ENCODE measurements at places on chromosomes 5 and 9.

DNA sequence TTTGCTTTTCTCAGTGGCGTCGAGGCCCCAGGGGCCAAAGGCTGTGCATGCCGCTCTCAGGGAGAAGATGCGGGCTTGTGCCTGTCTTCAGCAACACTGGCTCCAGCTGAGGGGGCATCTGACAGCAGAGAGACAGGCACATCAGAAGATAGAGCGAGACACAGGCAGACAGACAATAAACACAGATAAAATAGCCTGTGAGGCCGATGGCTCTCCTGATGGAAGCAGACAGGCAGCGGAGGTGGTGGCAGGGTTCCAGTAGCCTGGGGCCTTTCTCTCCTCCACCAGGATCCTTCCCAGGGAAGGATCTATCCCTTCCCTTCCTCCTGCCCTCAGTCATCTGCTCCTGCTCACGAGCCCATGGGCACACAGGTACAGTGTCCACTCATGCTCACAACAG is 16.6 kb upstream of the UNC5A start:
- H3K27ac ChIP-seq: no peak overlapping the region
- peaks cover 25% of the 10 kb centered on the region for H3K4me1 ChIP-seq
- H3K4me3 ChIP-seq: no peak overlapping the region

DNA sequence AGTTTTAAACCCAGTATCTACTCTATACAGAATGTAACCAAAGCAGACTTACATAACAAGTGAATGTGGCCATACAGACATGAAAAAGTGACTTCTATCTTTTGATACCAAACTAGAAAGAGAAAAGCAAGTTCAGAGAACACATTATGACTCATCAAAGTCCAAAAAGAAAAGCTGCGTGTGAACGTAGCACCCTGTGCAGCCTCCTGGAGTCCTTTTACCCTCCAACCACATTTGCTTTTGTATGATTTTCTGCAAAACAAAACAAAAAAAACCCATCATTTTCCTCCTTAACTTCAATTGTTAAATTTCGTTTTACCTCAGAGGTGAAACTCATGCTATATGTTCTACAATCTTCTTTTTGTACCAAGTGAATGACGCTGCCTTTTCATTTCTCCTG is 2.8 kb upstream of the SMARCA2 start:
- no peak for DNase-seq
- peaks cover 71% of the 10 kb centered on the region for H3K27me3 ChIP-seq
- H3K27ac ChIP-seq: no peak overlapping the region
- peaks cover 4% of the 10 kb centered on the region for H3K4me1 ChIP-seq

- H3K36me3 ChIP-seq: no peaks in the 10 kb centered on the region
- H3K27me3 ChIP-seq: no peaks in the 10 kb centered on the region
- H3K4me1 ChIP-seq: peaks cover 14% of the 10 kb centered on the region
- no peak for DNase-seq
Measured at GRCh38 chr9:37926737-37927118, 22.8 kb upstream of the SLC25A51 start.

DNA sequence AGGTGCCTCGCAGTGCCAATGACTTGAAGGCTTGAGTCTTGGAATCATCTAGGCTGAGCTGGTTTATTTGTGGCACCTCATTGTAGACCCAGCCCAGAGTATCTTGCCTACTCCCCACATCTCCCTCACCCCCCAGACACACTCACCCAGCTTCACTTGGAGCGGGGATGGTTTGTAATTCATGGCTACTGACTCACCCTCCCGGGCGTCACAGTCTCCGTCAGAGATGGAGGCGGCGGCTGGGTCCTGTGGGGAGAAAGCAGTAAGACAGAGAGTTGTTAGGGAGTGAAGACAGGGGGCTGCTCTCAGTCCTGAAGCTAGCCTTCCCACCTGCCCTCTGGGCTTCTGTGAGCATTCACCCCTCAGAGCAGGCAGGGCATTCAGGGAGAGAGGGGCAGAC is 29.0 kb upstream of the MYORG start:
- H3K4me1 ChIP-seq: no peaks in the 10 kb centered on the region
- no peaks in the 10 kb centered on the region for H3K27me3 ChIP-seq
- no peak overlapping the region for H3K4me3 ChIP-seq
- no peaks in the 10 kb centered on the region for H3K36me3 ChIP-seq

- no peak overlapping the region for H3K27ac ChIP-seq
- no peaks in the 10 kb centered on the region for H3K36me3 ChIP-seq
- H3K4me3 ChIP-seq: no peak overlapping the region
- no peaks in the 10 kb centered on the region for H3K4me1 ChIP-seq
Measured at GRCh38 chr5:53766673-53767072, 206.2 kb downstream of the NDUFS4 start.

- no peak overlapping the region for H3K4me3 ChIP-seq
- no peak for DNase-seq
- H3K4me1 ChIP-seq: no peaks in the 10 kb centered on the region
- no peak overlapping the region for H3K27ac ChIP-seq
- no peaks in the 10 kb centered on the region for H3K36me3 ChIP-seq
Measured at GRCh38 chr5:106020894-106021293, 1649.8 kb downstream of the EFNA5 start.

- no peak overlapping the region for H3K27ac ChIP-seq
- no peak overlapping the region for H3K4me3 ChIP-seq
- no peaks in the 10 kb centered on the region for H3K36me3 ChIP-seq
- DNase-seq: no peak
- peaks cover 18% of the 10 kb centered on the region for H3K4me1 ChIP-seq
Measured at GRCh38 chr5:98500811-98501210, 272.7 kb upstream of the RGMB start.

DNA sequence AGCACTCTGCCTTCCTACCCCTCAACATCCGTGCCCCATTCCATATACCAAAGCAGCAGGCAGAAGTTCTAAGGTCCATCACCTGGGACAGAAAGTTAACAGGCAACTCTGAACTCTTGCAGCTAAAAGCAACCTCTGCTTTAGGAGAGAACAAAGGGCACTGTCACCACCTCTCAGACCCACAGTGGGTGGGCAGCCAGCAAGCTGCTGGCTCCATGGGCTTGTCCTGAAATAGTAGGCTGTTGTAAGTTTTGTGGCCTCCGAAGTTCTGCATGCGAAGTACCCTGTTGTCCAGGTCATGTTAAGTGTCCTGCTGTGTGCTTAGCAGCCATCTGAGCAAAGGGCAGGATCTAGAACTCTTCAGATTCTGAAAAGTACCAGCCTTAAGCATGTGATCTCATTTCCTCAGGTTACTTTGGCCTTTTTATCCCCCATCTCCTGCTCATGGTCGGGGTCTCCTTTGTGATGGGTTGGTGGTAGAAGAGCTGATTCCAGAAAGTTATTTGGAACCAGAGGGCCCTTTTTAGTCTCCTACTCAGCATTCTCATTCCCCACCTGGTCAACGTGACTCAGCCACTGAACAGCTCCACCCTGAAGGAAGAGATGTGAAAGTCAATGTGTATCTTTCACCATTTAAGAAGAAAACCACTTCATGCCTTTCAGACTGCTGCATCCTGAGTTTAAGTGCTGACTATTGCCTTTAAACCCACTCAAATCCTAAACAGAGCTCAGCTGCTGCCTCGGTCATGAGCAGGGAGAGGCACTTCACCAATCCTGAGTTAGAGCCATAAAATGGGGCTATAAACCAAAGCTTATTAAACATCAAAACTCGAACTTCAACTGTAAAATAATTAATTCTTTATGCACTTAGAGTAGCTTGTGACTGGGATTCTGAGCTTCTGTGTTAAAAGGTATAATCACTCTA is 121.4 kb downstream of the DPYSL3 start:
- peak; percentile 51 for DNase-seq
- H3K4me3 ChIP-seq: no peak overlapping the region
- peaks cover 41% of the 10 kb centered on the region for H3K4me1 ChIP-seq

- no peak for DNase-seq
- H3K4me3 ChIP-seq: no peak overlapping the region
- no peaks in the 10 kb centered on the region for H3K36me3 ChIP-seq
Measured at GRCh38 chr5:20469792-20470191, 481.8 kb upstream of the CDH18 start.

DNA sequence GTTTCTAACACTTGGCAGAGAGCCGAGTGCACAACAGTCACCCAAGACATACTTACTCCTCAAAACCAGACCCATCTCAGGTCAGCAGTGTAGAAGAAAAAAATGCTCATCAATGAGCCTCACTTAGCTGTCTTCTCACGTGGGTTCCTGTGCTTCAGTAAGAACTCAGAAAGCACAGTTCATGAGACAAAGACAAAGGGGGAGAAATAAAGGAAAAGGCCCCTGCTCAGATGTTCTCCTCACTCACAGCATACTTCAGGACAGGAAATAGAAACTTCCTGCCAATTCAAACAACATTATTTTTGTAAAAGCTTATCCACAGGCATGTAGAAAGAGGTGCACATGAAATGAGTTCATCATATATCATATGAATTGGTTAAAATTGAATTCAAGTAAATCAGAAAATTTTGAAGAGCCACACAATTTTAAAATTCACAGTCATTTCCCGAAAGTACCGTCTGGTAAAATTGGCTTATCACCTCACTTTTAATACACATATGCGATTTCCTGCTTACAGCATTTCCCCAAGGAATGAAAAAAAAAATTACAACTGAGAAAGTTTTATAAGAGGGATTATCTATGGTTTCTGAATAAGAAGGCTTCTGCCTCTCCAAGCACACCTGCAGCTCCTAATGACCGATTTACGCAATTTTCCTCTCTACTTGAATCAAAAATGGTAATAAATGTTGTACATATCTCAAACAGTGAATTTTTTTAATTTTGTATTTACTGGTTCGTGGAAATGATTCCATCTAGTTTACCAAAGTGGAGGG is 328.3 kb downstream of the TMEM167A start:
- H3K4me3 ChIP-seq: no peak overlapping the region
- peaks cover 3% of the 10 kb centered on the region for H3K36me3 ChIP-seq
- H3K27me3 ChIP-seq: no peaks in the 10 kb centered on the region
- no peak for DNase-seq
- H3K4me1 ChIP-seq: no peaks in the 10 kb centered on the region
- no peak overlapping the region for H3K27ac ChIP-seq

DNA sequence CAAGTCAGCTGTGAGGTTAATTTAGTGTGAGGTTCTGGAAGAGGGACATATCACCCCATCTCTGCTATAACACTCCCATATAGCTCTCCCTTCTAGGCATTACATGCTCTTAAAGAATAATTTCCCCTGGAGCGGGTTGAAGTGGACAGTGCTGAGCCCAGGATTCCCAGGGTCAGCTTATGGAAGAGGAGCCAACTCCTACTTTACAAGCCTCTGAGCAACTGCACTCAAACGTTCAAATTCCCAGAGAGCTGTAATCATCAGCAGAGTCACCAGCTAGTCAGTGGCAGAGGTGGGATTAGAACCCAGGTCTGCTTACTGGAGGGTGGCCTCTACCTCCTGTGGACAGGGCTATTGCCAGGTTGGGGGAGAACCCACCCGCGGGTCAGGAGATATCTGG is 1.4 kb downstream of the NEURL1B start:
- H3K27ac ChIP-seq: no peak overlapping the region
- DNase-seq: no peak
- peaks cover 29% of the 10 kb centered on the region for H3K4me1 ChIP-seq
- peak overlapping the region; percentile 92 for H3K4me3 ChIP-seq
- H3K36me3 ChIP-seq: no peaks in the 10 kb centered on the region
- H3K27me3 ChIP-seq: peaks cover 32% of the 10 kb centered on the region

DNA sequence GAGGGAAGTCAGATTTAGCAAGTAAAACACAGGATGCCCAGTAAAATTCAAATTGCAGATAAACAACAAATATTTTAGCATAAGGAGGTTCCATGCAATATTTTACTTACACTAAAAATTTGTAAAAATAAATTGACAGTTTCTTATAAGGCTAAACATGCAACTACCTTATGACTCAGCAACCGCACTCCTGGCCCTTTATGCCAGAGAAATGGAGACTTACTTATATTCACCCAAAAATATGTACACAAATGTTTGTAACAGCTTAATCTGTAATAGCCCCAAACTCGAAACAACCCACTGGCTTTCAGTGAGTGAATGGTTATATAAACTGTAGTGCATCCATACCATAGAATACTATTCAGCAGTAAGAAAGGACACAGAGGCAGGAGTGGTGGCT is 28.6 kb upstream of the TRIM14 start:
- DNase-seq: no peak
- H3K4me1 ChIP-seq: peaks cover 7% of the 10 kb centered on the region
- H3K4me3 ChIP-seq: no peak overlapping the region
- H3K27me3 ChIP-seq: no peaks in the 10 kb centered on the region
- no peak overlapping the region for H3K27ac ChIP-seq

- H3K4me3 ChIP-seq: no peak overlapping the region
- no peak for DNase-seq
- H3K27ac ChIP-seq: no peak overlapping the region
- H3K27me3 ChIP-seq: no peaks in the 10 kb centered on the region
- no peaks in the 10 kb centered on the region for H3K36me3 ChIP-seq
Measured at GRCh38 chr5:17064241-17064640, 128.2 kb upstream of the MYO10 start.

DNA sequence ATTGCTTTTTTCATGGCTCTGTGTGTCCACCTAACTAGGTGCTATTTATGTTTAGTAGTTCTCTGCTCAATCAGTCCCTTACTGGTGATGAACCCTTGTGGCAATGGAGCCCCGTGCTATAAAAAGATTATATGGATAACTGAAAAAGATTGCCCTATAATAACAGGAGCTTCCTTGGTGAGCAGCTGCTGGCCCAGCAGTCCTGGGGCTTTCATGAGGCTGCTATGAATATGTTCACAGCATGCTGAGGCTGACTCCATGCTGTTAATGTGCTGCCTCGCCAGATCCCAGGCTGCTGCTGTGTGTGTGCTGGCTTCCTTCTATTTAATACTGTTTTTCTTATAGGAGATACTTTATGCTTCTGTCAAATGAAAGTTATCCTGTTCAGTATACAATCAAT is 357.5 kb downstream of the TAF11L14 start:
- H3K27ac ChIP-seq: no peak overlapping the region
- no peaks in the 10 kb centered on the region for H3K4me1 ChIP-seq
- no peaks in the 10 kb centered on the region for H3K36me3 ChIP-seq
- H3K27me3 ChIP-seq: no peaks in the 10 kb centered on the region

GRCh38 chr5:97891971-97892370 is 708.9 kb upstream of the RIOK2 start:
- H3K36me3 ChIP-seq: no peaks in the 10 kb centered on the region
- H3K27ac ChIP-seq: no peak overlapping the region
- no peak for DNase-seq
- H3K27me3 ChIP-seq: no peaks in the 10 kb centered on the region
- H3K4me3 ChIP-seq: no peak overlapping the region
- H3K4me1 ChIP-seq: no peaks in the 10 kb centered on the region

DNA sequence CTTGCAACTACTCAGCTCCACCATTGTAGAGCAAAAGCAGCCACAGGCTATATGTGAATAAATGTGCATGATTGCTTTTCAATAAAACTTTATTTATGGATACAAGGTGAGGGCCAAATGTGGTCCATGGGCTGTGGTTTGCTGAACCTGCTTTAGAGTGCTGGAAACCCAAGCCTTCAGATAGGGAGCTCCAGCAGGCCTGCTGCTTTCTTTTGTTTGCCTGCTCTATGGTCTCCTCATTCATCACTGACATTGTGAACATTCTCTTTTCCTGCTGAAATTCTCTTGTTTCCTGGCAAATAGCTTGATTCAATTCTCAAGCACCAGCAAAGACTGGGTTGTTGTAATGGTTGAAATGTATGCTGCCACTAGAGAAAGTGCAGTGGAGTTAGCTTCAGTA is 26.0 kb downstream of the EGFLAM start:
- H3K36me3 ChIP-seq: no peaks in the 10 kb centered on the region
- no peak overlapping the region for H3K4me3 ChIP-seq
- peaks cover 10% of the 10 kb centered on the region for H3K4me1 ChIP-seq
- no peak overlapping the region for H3K27ac ChIP-seq
- no peaks in the 10 kb centered on the region for H3K27me3 ChIP-seq

GRCh38 chr9:33196736-33197135 is 29.6 kb upstream of the B4GALT1 start:
- H3K27ac ChIP-seq: no peak overlapping the region
- no peaks in the 10 kb centered on the region for H3K27me3 ChIP-seq
- DNase-seq: no peak
- no peaks in the 10 kb centered on the region for H3K36me3 ChIP-seq
- no peak overlapping the region for H3K4me3 ChIP-seq
- H3K4me1 ChIP-seq: no peaks in the 10 kb centered on the region
